Vagina (tissue), 2 donors: ENCODE measurements at places on chromosomes 11 and 22.
A peak's percentile ranks its signal among the peaks of the same experiment; 100 is the strongest.

DNA sequence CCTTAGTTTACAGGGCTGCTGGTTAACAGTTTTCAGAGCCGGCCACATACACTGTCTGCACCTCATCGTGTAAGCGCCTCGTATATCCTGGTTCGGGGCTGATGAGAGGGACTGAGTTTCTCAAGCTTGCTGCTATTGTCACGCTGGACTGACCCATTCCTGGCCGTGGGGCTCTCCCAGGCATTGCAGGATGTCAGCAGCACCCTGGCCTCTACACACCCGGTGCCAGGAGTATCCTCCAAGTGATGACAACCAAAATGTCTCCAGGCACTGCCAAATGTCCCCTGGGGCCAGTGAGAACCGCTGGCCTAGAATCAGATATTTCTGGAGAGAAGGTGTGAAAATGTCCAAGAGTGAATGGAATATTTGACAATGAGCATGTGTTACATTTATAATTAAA is 82.8 kb downstream of the ST3GAL4 start:
- no peak for DNase-seq
- H3K27ac ChIP-seq: no peak overlapping the region
- H3K36me3 ChIP-seq: no peaks in the 10 kb centered on the region
- H3K4me1 ChIP-seq: peaks cover 9% of the 10 kb centered on the region
- H3K27me3 ChIP-seq: no peaks in the 10 kb centered on the region

GRCh38 chr11:34318111-34319037 is 39.4 kb downstream of the ABTB2 start:
- H3K27ac ChIP-seq: peak overlapping the region; percentile 33
- no peak overlapping the region for H3K4me3 ChIP-seq
- no peaks in the 10 kb centered on the region for H3K36me3 ChIP-seq
- DNase-seq: no peak
- H3K27me3 ChIP-seq: no peaks in the 10 kb centered on the region

DNA sequence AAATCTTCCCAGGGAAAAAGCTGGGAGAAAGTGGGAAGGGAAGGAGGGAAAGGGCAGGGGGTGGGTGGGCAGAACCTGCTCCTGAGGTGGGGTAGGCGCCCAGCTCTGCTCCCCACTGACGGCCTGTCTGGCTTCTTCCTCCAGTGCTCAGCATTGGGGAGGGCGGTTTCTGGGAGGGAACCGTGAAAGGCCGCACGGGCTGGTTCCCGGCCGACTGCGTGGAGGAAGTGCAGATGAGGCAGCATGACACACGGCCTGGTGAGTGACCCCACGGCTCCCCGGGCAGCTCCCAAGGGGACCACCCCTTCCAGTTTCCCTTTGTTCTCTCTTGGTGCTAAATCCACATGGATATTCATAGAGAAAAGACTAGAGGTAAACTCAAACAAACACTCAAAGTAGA is 25.9 kb downstream of the SHANK3 start:
- H3K4me3 ChIP-seq: no peak overlapping the region
- no peak for DNase-seq
- H3K27me3 ChIP-seq: no peaks in the 10 kb centered on the region
- no peak overlapping the region for H3K27ac ChIP-seq
- H3K4me1 ChIP-seq: peaks cover 47% of the 10 kb centered on the region
- H3K36me3 ChIP-seq: no peaks in the 10 kb centered on the region

GRCh38 chr11:69630017-69630416 is 10.9 kb upstream of the CCND1 start:
- H3K4me3 ChIP-seq: no peak overlapping the region
- no peak for DNase-seq
- H3K4me1 ChIP-seq: no peaks in the 10 kb centered on the region
- no peaks in the 10 kb centered on the region for H3K27me3 ChIP-seq
- H3K36me3 ChIP-seq: no peaks in the 10 kb centered on the region
- H3K27ac ChIP-seq: no peak overlapping the region

- H3K27ac ChIP-seq: no peak overlapping the region
- H3K4me1 ChIP-seq: no peaks in the 10 kb centered on the region
- H3K4me3 ChIP-seq: no peak overlapping the region
- H3K36me3 ChIP-seq: no peaks in the 10 kb centered on the region
- no peaks in the 10 kb centered on the region for H3K27me3 ChIP-seq
- no peak for DNase-seq
Observed at GRCh38 chr11:120645639-120646038, 134.1 kb downstream of the GRIK4 start.

DNA sequence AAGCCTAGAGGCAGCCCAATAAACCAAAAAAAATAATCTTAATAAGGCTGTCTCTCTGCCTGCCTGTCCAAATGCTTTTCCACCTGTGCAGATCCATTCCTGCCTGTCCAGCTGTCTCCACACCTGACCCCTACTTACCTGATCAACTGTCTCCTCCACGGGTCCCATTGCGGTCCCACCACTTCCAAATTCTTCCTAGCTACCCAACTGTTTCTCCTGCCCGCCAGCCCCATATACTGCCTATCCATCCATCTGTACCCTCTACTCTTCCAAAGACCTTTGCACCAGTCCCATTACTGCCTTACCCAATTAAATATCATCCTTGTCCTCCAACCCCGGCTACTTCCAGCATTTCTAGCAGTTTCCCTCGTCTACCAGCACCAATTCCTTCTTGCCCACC is 39.4 kb upstream of the ANGPTL5 start:
- no peak overlapping the region for H3K4me3 ChIP-seq
- no peaks in the 10 kb centered on the region for H3K4me1 ChIP-seq
- H3K36me3 ChIP-seq: no peaks in the 10 kb centered on the region
- H3K27me3 ChIP-seq: no peaks in the 10 kb centered on the region
- no peak for DNase-seq

- no peak overlapping the region for H3K4me3 ChIP-seq
- DNase-seq: no peak
- no peaks in the 10 kb centered on the region for H3K36me3 ChIP-seq
- peaks cover 5% of the 10 kb centered on the region for H3K27me3 ChIP-seq
Observed at GRCh38 chr11:33804471-33804870, 30.2 kb upstream of the FBXO3 start.

GRCh38 chr11:72665911-72666472 is 8.2 kb downstream of the PDE2A start:
- H3K4me3 ChIP-seq: no peak overlapping the region
- no peak for DNase-seq
- H3K36me3 ChIP-seq: no peaks in the 10 kb centered on the region
- no peaks in the 10 kb centered on the region for H3K4me1 ChIP-seq
- no peak overlapping the region for H3K27ac ChIP-seq
- H3K27me3 ChIP-seq: no peaks in the 10 kb centered on the region

- H3K4me3 ChIP-seq: no peak overlapping the region
- H3K27ac ChIP-seq: no peak overlapping the region
- H3K27me3 ChIP-seq: no peaks in the 10 kb centered on the region
- H3K4me1 ChIP-seq: peaks cover 10% of the 10 kb centered on the region
Observed at GRCh38 chr11:64974124-64974523, 2.2 kb upstream of the MAJIN start.

GRCh38 chr11:3855808-3856491 is 486 bp downstream of the STIM1 start:
- H3K27me3 ChIP-seq: no peaks in the 10 kb centered on the region
- peaks cover 65% of the 10 kb centered on the region for H3K4me1 ChIP-seq
- H3K36me3 ChIP-seq: no peaks in the 10 kb centered on the region
- peak overlapping the region; percentile 99 for H3K4me3 ChIP-seq

DNA sequence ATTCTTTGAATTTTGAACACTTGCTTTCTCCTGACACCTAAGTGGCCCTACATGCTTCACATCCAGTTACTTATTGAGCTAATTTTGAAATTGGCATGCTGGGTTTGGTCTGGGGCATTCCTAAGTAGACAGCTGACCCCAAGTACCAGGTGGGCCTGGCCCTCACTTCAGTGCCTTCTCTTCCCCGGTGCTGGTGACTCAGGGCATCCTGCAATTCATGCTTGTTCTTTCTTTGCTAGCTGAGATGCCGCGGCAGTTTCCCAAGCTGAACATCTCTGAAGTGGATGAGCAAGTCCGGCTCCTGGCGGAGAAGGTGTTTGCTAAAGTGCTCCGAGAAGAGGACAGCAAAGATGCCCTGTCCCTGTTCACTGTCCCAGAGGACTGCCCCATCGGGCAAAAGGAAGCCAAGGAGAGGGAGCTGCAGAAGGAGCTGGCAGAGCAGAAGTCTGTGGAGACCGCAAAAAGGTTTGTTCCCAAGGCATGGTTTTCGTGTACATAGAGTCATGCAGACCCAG is 6.3 kb downstream of the AMPD3 start:
- peaks cover 2% of the 10 kb centered on the region for H3K4me1 ChIP-seq
- peak; percentile 65 for DNase-seq
- H3K4me3 ChIP-seq: no peak overlapping the region
- H3K27ac ChIP-seq: no peak overlapping the region

DNA sequence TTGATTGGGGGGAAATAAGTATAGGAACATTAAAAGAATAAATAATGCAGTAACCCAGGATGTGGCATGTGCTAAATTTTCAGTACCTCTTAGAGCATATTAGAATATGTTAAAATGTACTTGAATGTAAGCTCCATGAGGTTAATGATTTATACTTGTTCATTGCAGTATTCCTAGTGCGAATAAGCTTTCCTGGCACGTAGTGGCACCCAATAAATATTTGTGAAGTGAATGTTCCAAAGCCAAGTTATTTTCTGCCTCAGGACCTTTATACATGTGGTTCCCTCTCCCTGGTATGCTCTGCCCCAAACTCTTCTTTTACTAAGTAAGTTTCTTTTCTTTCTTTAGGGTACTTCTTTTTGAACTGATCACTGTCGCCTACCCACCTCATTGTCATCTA is 118.8 kb downstream of the DBX1 start:
- DNase-seq: no peak
- no peaks in the 10 kb centered on the region for H3K27me3 ChIP-seq
- H3K27ac ChIP-seq: no peak overlapping the region
- peaks cover 12% of the 10 kb centered on the region for H3K4me1 ChIP-seq
- H3K4me3 ChIP-seq: no peak overlapping the region

DNA sequence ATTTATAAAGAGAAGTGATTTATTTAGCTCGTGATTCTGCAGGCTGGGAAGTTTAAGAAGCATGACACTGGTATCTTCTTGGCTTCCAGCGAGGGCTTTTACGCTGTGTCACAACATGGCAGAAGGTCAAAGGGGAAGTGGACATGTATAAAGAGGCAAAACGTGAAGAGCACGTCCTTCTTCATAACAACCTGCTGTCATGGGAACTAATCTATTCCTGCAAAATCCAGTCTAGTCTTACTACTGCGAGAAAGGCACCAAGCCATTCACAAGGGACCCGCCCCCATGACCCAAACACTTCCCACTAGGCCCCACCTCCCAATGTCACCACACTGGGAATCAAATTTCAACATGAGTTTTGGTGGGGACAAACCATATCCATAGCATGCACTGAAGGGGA is 58.3 kb downstream of the AMOTL1 start:
- H3K36me3 ChIP-seq: no peaks in the 10 kb centered on the region
- DNase-seq: no peak
- H3K27me3 ChIP-seq: no peaks in the 10 kb centered on the region
- H3K4me3 ChIP-seq: no peak overlapping the region
- H3K27ac ChIP-seq: no peak overlapping the region
- H3K4me1 ChIP-seq: peaks cover 7% of the 10 kb centered on the region

GRCh38 chr11:123519055-123519796 is 89.2 kb downstream of the GRAMD1B start:
- no peaks in the 10 kb centered on the region for H3K36me3 ChIP-seq
- no peak overlapping the region for H3K4me3 ChIP-seq
- DNase-seq: no peak

- H3K27me3 ChIP-seq: no peaks in the 10 kb centered on the region
- H3K27ac ChIP-seq: no peak overlapping the region
- no peak overlapping the region for H3K4me3 ChIP-seq
- peaks cover 9% of the 10 kb centered on the region for H3K4me1 ChIP-seq
- peaks cover 42% of the 10 kb centered on the region for H3K36me3 ChIP-seq
Observed at GRCh38 chr22:20748731-20749428, 25.0 kb upstream of the SERPIND1 start.

DNA sequence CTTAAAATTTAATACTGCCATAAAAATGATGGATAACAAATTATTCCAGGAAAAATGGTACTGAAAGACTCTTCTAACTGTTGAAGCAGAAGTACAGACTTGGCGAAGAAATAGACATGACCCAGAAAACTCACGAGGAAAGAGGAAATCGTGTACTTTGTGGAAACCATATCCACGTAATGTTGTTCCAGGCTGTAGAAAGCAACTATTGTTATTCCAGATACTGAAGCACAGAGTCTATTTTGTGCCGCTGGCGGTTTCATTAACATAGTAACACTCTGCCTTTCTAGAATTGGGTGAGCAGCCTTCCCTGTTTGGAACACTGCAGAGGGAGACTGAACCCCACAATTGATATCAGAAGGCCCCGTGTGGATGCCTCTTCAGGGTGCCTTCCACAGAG is 310.6 kb downstream of the TBC1D22A start:
- H3K36me3 ChIP-seq: no peaks in the 10 kb centered on the region
- no peak overlapping the region for H3K27ac ChIP-seq
- no peaks in the 10 kb centered on the region for H3K27me3 ChIP-seq
- H3K4me3 ChIP-seq: no peak overlapping the region

DNA sequence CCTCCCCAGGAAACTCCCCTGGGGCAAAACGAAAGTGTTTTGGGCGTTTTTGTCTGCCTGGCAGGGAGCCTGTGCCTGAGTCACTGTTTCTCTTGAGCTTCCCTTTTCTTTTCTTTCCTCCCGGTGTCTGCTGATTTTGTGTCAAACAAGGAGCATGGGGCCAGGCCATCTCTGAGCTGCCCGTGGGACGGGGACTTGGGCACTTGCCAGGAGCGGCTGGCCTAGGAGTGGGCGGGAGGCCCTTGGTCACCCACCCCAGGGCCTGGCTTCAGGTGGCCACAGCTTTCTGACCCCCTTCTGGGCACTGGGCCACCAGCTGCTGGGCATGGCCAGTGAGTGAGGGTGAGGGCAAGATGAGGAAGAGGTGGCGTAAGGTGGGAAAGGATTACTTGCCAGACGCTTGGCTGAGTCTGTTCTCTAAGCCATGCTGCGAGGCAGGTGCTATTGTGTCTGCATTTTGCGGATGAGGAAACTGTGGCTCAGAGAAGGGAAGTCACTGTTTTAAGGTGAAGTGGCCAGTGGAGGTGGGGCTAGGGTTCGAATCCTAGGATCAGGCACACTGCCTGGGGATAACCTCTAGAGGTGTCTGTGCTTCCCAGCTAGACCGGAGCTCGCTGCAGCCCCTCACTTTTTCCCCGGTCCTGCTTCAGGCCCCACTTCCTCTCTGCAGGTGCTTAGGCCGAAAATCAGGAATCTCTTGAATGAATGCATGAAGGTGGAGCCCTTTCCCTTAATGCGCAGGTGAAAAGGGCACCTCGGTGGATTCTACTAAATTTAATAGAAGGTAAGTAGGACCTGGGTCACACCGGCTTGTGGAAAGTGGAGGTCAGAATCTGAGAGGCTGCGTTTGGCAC is 7.8 kb upstream of the NFAM1 start:
- no peak overlapping the region for H3K4me3 ChIP-seq
- no peaks in the 10 kb centered on the region for H3K27me3 ChIP-seq
- no peak overlapping the region for H3K27ac ChIP-seq
- DNase-seq: no peak

DNA sequence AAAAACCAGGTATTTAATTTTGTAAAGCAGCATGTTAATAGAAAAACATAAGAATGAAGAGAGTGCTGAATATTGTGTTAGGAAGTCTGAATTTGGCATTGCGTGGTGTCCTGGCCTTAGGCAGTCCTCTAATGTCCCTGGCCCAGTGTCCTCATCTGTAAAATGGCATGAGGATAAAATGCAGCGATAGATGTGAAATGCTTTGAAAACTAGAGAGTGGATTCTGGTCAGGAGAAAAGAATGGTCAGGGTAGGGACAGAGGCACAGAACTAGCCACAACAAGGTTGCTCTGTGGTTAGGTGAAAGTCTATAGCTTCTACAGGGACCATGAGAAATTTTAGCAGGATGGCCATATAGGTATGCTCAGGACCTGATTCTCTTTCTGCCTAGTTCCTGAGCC is 18.9 kb downstream of the RNF185 start:
- no peak overlapping the region for H3K27ac ChIP-seq
- peaks cover 32% of the 10 kb centered on the region for H3K4me1 ChIP-seq
- DNase-seq: no peak
- H3K4me3 ChIP-seq: no peak overlapping the region
- no peaks in the 10 kb centered on the region for H3K27me3 ChIP-seq
